ENCODE measurements at places on chromosomes 5 and 9.

DNA sequence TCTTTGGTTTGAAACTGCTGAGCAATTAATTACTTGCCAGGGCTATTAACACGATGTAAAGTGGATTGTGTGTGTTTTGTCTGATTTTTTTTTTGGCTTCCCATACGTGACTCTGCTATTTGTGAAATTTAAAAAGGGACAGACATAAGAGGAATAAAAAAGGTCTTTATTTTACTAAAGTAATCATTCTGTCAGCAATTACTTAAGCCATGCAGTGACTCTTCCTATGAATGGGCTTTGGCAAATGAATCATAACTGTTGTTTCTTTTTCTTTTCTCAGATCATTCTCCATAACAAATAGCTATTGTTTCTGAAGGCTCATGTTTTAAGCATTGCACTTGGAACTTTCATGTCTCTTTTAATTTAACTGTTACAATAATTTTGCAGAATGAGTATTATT, 461.3 kb upstream of the RORB start:
- DNase-seq, result no peak

GRCh38 chr5:137669811-137670210, 66.1 kb downstream of the KLHL3 start:
- DNase-seq, result no peak

GRCh38 chr5:91535499-91535898, 152.4 kb upstream of the ARRDC3 start:
- DNase-seq, result no peak

- DNase-seq, result no peak
These were observed 51.2 kb downstream of the MRPS27 start for GRCh38 chr5:72268753-72269410.

GRCh38 chr9:99725852-99726251, 95.8 kb upstream of the NR4A3 start:
- no peak for DNase-seq
